NCI-H345 (cell line): ENCODE measurements at places on chromosomes 1 and 21.
A peak's percentile ranks its signal among the peaks of the same experiment; 100 is the strongest.

- no peak for DNase-seq
Measured at GRCh38 chr21:44071359-44072104, 35.7 kb upstream of the PWP2 start.

DNA sequence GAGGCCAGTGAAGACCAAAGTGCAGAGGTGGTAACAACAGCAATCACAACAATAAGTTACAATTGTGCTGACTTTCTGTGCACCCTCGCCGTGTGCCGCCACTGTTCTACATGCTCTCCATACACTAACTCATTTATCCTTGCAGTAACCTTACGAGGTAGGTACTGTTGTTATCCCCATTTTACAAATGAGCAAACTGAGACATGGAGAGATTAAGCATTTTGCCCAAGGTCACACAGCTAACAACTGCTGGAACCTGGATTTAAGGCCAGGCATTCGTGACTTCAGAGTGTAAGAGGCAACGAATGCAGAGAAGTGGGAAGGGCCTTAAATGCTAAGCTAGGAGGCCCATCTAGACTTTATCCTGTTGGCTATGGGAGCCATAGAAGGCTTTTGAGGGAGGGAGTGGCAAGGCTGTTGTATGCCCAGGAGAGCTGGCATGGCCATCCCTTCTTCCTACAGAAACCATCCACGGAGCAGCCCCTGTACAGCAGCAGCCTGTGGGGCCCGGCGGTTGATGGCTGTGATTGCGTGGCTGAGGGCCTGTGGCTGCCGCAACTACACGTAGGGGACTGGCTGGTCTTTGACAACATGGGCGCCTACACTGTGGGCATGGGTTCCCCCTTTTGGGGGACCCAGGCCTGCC is 36.6 kb downstream of the AZIN2 start:
- DNase-seq, result no peak

DNA sequence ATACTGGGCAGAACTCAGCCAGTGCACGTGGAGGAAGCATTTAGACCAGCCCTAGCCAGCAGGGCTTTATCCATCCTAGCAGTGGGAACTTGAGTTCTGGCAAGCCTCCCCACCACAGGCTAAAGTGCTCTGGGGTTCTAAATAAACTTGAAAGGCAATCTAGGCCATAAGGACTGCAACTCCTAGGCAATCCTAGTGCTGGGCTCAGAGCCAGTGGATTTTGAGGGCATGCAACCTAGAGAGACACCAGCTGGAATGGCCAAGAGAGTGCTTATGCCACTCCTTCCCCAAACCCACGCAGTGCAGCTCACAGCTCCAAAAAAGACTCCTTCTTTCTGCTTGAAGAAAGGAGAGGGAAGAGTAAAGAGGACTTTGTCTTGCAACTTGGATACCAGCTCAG is 70.5 kb upstream of the APOBEC4 start:
- DNase-seq, result no peak

DNA sequence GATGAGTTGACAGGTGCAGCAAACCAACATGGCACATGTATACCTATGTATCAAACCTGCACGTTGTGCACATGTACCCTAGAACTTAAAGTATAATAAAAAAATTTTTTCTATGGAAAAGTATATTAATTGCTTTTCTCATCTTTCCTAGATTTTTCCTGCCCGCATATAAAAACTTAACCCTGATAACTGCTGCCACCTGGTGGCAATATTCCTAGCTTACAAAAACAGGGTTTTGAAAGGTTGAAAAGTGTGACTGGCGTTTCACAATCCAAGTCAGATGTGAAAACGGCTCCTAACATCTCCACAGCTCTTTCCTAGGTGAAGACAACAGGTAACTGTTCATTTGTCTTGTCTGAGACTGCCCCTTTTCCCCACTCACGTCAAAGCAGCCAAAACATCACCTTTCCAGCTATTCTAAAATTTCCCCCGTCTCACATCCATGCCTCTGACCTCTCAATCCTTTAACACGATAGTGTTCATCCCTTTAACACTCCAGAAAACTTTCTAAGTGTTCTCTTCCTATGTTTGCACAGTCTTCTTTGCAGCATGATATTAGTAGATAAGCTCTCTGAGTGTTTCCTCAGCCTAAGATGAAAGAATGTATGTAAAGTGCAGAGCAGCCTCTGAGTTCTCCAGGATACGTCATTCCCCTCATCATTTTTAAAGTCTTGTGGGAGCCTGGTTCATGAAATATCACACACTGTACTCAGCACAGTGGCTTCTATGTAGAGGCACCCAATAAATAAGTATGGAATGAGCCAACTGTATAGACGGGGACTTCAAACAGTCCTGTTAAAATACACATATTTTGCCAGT is 27.5 kb downstream of the OVGP1 start:
- DNase-seq, result peak; percentile 47

- DNase-seq, result no peak
Measured at GRCh38 chr1:231715816-231716722, 89.5 kb downstream of the DISC1 start.

DNA sequence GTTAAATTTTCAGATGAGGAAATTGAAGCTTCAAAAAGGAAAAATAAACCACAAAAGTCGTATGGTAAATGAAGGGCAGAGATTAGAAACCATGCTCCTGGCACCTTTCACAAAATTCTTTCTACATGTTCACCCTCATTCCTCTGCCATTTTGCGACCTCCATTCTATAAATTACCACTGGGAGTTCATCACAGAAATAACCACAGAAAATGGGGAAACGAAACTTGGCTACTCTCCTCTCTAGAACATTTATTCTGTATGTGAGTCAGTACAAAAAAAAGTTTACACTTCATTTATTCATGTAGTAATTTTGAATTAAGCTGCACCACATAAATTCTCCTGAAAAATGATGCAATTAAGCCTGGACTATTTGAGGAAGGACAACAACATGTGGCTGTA is 320.9 kb upstream of the C1orf87 start:
- no peak for DNase-seq

- DNase-seq, result no peak
Measured at GRCh38 chr1:89274411-89274857, 1.8 kb upstream of the GBP5 start.
